ENCODE measurements at places on chromosomes 12 and 14.

- no peak for DNase-seq
These were observed 28.8 kb downstream of the DIO3 start for GRCh38 chr14:101590062-101590461.

DNA sequence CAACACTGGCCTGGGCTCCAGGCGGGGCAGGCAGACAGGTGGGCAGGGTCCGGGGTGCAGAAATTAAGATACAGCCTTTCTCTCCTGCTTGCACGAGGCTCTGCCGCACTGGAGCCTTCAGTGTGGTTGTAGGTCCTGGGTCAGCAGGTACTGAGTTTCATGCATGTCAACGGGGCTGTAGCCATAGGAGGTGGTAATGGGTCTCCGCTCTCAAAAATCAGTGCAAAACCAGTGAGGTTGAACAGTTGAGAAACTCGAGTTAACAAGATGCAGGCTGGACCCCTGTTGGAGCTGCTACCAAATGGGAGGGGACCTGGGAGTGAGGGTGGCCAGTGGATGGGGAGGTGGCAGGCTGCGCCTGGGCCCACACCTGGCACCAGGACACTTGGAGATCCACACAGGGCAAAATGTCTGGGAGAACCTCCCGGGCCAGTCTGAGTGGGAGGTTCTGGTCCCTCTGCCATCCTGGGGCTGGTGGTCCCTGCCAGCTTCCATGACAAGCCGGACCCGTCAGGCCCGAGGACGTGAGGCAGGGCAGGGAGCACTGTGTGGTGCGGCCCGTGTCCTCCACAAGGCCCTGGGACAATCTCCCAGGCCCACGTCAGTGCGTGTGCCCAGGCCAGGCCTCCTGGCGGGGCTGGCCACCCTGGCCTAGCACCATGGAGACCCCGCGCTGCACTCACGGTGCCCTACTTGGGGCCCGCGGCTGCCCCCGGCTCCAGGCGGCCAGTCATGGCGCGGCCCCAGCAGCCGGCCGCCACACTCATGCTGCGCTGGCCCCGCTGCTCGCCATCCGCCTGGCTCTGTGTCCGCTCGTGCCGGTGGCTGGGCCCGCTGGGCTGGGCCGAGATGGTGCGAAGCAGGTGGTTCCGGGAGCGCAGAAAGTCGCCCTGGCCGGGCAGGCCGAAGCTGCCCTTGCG is 5.1 kb downstream of the ARL6IP4 start:
- no peak for DNase-seq

- DNase-seq = no peak
These were observed 22.3 kb downstream of the SYT1 start for GRCh38 chr12:78886719-78887407.

DNA sequence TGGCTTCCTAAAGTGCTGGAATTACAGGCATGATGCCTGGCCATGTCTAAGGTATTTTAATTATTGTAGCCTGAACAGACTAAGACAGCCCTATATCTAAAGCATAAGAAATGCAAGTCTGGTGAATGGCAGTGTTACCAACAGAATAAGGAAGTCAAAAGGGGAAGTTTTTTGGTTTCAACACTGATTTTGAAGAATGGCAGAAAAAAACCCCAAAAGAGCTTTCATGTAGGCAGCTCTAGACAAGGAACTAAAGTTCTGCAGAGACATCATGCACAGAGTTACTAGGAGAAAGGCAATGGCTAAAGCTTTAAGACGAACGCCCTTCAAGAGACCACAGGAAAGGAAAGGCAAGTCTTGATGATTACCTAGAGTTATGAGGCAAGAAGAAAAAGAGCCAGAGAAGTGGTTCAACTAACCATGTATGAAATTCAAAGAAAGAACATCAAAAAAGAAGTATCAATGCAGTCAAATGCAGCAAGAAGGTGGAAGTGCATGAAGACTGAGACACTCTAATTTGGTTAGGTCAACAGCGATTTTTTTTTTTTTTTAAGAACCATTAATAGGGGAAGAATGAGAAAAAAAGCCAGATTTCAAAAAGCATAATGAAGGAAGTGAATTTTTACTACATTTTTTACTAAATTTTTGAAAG is 50.8 kb downstream of the RPS6KA5 start:
- no peak for DNase-seq

- no peak for DNase-seq
These were observed 11.1 kb upstream of the PSEN1 start for GRCh38 chr14:73125169-73125588.

DNA sequence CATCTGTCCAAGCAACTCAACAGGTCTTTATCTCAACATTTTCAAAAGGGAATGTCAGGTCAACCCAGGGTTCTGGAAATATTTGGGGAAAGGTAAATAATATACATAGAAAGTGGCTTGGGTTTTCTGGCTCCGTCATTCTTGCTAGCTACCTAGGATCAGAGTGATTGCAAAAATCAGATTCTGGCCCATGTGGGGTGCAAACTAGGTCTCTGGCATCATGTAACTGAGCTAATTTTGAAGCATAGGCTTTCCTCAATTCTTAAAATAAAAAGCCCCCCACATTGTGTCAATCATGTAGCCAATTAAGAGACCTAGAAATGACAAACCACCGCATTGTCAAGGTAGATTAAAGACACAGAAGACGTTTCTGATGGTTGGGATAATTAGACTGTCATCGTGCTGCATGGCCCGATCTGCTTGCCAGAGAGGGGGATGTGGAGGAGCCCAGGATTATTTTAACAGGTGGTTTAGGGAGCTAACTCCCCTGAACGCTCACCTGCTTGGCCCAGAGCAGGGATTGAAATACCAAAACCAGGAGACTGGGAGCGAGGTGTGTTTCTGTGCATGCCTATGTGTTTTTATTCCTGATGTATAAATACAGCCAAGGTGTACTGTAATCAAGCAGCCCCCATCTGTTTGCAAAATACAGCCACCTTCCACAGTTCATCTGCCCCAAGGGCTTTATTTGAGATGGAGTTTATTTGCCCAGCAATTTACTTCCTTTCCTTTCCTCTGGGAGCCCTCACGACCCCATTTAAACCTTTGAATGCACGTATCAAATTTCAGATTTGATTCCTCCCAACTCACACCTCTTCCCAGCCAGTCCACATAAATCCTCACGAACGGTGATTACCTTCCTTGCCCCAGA is 189.5 kb downstream of the TTC8 start:
- no peak for DNase-seq

GRCh38 chr12:9701380-9702154 is 31.3 kb downstream of the CLECL1 start:
- DNase-seq = no peak

DNA sequence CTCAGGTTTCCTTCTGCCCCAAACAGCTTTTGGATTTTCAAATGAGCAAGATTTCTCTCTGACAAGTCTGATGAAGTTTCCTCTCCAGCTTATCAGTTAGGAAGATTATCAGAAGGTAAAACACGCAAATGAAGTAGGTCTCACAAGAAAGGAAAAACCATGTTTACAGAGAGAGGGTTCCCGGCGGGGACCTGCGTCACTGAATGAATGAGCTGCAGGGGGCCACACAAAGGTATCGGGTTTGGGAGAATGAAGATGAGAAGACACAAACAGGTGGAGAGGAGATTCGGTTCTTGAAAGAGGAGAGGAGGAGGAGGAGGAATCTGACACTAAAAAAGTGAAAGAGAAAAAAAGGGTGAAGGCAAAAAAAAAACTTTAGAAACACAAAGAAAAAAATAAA is 208.6 kb downstream of the CALM1 start:
- no peak for DNase-seq

DNA sequence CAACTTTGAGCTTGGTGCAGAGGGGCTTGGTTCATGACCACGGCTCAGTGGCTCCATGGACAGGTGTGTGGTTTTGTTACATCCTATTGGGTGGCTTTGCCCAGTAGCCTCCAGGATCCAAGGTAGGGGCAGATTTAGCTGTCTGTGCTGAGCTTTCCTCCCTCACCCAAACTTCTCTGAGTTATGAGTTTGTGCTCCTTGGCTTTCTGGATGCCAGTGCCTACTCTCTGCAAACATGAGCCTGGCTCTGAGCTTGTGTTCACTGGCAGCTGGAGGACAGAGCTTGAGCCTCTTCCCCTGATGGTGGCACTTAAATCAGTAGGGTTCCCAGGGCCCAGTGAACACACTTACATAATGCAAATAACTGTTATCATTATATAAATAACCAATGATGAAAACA is 45.3 kb upstream of the HECTD1 start:
- no peak for DNase-seq
